BJ (cell line): ENCODE measurements at places on chromosomes 7 and 10. TPM values are rescaled to one million over a fixed set of nuclear protein-coding genes. Genes with fewer than 3 reads are reported as not detected.

DNA sequence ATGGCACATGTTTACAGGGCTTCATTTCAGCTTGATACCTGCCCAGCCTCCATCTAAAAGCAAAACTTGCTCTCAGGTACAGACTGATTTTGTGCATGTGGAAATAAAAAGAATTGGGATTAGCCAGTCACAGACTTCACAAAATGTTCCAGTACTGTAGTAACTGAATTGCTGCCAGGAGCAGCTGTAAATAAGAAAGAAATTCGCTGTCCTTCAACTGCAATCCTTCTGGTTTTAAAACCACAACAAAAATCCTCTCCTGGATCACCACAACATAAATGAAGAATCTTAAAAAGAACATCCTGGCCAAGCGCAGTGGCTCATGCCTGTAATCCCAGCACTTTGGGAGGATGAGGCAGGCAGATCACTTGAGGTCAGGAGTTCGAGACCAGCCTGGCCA lies 3.9 kb upstream of the MIOS start:
- no peak for DNase-seq

DNA sequence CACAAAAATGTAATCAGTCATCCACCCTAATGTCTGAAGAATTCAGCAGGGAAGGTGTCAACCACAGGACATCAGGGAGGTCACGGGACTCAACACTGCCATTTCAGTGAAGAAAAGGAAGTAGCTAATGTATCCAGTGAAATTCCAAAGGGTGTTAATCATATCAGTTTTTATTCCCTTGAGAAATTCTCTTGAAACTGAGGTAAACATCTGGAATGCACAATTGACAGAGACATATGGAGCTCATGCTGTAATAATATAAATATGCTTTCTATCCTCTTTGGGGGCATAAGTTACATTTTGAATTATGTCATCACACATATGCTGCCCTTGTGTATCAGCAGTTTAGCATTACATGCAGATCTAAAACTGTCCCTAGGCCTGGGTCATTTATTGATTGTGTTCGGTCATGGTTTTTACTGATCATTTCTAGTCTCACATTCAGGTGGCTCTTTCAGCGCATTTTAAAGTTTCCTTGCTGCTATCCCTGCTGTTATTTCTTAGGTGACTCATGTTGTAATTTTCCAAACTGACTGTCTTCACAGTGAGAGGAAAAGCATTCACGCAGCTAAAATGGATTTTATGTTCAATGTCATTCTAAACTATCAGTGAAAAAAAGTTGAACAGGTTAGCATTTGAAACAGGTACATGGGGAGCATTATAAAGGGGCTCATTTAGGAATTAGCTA lies 273.9 kb downstream of the TSPAN12 start:
- peak; percentile 33 for DNase-seq

DNA sequence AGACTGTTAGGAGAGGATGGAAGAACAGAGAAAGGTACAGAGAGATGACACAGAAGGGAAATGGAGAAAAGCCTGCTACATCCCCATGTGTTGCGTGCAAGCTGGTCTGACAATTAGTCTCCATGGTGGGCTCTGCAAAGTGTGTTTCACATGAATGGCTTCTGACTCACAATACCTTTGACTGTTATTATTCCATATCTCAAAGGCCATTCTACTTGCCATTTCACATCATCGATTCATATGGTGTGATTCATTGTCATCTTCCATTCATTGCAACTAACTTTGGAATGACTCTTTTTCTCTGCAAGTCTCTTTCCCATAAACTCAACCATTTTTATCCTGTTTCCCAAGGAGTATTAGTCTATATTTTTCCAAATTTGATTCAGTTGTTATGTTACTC lies 208.9 kb upstream of the INHBA start:
- no peak for DNase-seq

GRCh38 chr7:66267249-66267648 lies 62.1 kb downstream of the TPST1 start:
- peak; percentile 89 for DNase-seq

DNA sequence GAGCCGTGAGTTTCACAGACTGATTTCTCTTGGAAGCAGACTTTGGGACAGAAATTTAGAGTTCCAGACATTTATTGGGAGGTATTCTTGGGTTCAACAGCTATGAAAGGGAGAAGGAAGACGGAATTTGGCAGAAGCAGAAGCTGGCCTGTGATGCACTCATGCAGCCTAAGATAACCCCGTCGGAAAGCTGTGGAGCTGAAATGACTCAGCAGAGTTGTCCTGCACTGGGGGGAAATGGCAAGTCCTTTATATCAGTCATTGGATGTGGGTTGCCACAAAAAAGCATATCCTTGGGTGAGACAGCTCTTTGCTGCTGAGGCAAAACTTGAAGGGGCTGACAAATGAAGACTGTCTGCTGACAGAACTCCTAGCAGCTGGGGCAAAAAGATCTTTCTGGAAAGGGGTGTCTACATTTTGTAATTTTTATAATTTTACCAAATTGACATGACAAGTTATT lies 11.5 kb upstream of the MICU1 start:
- DNase-seq = peak; percentile 8

GRCh38 chr7:107846324-107846723 lies 43.3 kb upstream of the SLC26A3 start:
- no peak for DNase-seq

DNA sequence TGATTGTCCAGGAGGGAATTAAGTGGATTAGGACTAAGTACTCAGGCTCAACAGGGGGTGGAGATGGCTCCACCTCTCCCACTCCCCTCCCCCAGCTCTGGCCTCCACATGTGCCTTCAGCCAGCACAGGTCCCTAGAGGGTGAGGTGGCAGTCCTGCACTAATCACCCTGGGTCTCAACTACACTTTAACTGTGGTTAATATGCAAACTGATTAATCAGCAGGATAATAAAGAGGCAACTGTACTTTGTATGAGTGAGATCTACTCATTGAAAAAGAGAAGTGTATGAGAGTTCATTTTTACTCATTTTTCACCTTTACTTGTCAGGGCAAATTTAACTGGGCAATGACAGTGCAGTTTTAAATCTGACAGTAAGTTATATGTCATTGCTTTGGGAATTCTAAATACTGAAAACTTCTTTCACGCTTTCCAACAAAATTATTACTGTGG lies 223.8 kb upstream of the CCDC6 start:
- no peak for DNase-seq

DNA sequence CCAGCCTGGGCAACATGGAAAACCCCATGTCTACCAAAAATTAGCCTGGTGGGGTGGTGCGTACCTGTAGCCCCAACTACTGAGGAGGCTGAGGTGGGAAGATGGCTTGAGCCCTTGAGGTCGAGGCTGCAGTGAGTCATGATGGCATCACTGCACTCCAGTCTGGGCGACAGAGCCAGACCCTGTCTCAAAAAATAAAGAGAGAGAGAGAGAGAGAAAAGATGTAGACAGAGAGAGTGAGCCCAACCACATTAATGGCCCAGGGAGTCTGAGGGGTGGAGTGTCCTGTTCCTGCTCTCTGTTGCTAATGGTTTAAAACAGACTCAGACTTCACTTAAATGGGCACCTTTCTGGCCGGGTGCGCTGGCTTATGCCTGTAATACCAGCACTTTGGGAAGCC lies 455.7 kb upstream of the GALNT17 start:
- DNase-seq = no peak

DNA sequence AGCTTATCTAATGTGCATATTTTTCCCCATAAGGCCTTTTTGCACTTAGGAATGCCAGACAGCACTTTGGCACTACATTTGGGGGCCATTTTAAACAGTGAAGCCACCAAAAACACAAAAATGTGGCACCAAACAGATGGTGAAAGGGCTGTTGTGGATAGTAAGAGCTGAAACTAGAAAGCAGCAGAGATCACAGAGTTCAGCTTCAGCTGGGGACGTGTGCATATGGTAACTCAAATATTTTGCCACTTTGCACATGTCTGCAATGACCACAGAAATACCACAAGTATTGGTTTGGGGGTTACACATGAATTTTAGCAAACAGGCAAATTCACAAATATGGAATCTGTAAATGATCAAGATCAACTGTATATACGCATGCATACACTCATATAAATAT lies 72.8 kb downstream of the PODXL start:
- no peak for DNase-seq

DNA sequence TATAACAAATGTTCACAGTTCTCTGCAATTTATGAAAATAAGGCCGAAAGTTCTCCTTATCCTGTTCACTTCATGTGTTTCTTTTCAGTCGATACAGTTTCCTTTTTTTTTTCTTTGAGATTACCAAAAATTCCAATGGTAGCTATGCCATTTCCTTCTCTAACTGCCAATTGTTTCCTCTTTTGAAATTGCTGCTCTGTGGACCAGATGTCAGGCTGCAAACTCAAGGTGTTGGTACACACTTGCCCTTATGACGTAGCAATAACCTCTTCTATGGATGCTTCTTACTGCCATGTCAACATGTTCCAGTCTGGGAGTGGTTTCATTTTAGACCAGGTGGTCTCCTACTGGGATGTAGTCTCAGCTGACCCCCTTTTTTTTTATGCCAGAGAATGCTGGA lies 52.9 kb downstream of the CASD1 start:
- no peak for DNase-seq

DNA sequence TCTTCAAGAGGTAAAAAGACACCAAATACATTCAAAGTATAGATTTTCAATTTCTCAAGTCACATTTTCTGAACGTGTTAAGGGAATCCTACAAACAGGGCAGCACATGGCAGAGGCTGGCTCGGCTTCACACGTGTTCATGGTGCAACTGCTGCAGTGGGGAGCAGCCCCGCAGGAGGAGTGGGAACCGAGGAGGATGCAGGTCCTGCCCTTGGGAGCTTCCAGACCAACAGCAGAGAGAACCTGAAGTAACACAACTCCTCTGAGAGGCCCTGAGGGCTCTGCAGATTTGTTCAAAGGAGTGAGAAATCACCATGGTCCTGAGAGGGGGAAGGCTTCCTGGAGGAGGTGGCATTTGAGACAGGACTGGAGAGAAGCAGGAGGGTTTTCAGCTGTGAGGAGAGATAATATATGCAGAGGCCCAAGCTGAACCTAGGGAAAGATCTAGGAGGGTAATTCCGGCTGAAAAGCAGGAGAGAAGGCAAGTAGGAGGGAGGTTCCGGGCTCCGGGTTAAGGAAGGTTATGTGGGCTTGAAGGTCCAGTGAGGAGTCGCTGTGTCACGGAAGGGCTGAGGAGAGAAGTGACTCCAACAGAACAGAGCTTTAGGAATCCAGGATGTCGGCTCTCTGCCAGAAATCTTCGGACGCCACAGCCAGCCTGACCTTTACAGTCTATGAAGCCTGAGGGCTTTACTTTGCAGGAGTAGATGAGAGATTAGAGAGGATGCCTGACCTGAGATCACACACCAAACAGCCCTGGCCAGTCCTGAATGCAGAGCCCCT lies 77.5 kb downstream of the GPR26 start:
- DNase-seq = peak; percentile 19

GRCh38 chr7:13852281-13852968 lies 137.0 kb downstream of the ETV1 start:
- DNase-seq = no peak

DNA sequence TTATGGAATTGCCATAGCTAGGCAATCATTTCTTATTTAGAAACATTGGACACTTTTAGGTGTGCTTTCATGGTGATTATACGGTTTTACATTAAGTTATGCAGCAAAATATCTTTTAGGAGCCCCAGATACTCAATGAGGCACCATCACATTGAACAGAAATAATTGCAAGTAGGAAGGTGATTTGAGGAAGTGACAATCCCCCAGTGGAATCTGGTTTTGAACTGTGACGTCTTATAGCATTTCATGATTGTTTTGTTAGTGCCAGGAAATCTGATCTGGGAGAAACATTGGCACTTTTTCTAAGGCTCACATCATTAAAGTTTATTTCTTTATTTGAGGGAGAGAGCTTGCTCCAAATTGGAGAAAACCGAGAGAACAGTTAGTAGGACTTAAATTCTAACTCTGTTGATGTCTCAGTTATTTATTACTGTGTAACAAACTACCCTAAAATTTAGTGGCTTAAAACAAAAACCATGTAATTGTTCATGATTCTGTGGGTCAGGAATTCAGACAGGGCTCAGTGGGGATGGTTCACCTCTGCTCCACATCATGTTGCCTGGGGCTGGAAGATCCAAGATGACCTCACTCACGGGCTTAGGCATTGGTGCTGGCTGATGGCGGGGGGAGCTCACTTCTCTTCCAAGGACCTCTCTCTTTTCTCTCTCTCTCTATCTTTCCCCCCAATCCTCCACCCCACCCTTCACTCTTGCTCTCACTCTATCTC lies 78.2 kb upstream of the STEAP1B start:
- no peak for DNase-seq

DNA sequence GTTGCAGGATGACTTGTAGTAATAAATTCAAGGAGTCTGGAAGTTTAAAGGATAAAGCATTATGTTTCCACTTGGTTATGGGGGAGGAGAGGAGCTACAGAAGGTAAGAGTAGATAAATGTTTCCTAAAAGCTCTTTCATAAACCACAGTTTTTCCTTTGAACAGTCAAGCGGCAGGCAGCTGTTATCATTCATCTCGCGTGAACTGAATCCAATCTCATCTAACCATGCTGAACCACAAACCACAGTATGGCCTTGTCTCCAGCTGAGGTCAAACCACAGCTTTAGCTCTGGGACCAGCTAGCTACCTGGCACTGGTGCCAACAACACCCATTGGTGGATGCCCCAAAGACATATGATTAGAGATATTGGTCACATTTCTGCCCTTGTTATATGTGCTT lies 63.3 kb downstream of the NOC3L start:
- DNase-seq = no peak

GRCh38 chr10:124496150-124496549 lies 34.5 kb downstream of the LHPP start:
- DNase-seq = no peak

DNA sequence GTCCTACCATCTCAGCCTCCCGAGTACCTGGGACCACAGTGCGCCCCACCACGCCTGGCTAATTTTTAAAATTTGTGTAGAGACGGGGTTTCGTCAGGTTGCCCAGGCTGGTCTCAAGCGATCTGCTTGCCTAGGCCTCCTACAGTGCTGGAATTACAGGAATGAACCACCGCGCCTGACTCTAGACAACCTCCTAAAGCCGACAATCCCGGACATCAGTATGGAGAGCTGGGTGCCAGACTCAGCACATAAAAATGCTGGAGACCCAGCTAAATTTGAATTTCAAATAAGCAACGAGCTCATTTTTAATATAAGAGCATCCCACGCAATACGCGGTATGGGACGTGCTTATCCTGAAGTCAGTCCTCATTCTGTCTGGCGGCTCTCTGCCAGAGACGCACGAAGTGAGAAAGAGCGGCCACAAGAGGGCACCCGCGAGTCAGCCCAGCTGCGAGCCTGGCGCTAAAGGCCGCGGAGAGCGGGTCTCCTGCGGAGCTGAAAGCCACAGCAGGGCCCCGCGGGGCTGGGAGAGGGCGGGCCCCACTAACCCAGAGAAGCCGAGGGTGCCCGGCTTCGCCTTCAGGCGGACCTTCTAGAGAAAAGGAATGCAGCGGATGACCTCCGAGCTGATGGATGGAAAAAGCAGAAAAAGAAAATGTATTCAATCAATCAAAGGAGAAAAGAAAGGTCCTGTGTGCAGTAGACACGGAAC lies 7.0 kb downstream of the CALY start:
- DNase-seq = peak; percentile 39

FFAR4 gene
- polyA plus RNA-seq = not detected in 2 replicates

PNLIPRP2 gene
- polyA plus RNA-seq = not detected in 2 replicates

PCDH15 gene
- not detected in 2 replicates for polyA plus RNA-seq

HOXA7 gene
- 3.8 and 4.4 TPM in 2 replicates for polyA plus RNA-seq

ABCA13 gene
- polyA plus RNA-seq = 0.15 and 0.34 TPM in 2 replicates

ITPRID1 gene
- not detected in 2 replicates for polyA plus RNA-seq

VAX1 gene
- polyA plus RNA-seq = 0.22 and 0.23 TPM in 2 replicates

CLIP2 gene
- 4.0 and 5.6 TPM in 2 replicates for polyA plus RNA-seq

TLX1 gene
- polyA plus RNA-seq = not detected in 2 replicates

EBF3 gene
- polyA plus RNA-seq = 0.31 and 0.32 TPM in 2 replicates
